ENCODE measurements at places on chromosomes 13 and 19. TPM values are rescaled to one million over a fixed set of nuclear protein-coding genes. Genes with fewer than 3 reads are reported as not detected.

Gene UBAC2
- total RNA-seq = 39.4 TPM

Gene ZNF836
- total RNA-seq = 7.3 TPM

Gene ZNF554
- 3.4 TPM for total RNA-seq

Gene OSCAR
- not detected for total RNA-seq

Gene PEAK3
- 0.22 TPM for total RNA-seq

Gene ZNF667
- 2.1 TPM for total RNA-seq

Gene FXYD7
- not detected for total RNA-seq

Gene CKM
- not detected for total RNA-seq

Gene WASF3
- 27.0 TPM for total RNA-seq

Gene SLC27A1
- total RNA-seq = 18.3 TPM

Gene MAP1S
- total RNA-seq = 35.8 TPM

Gene ZNF274
- total RNA-seq = 13.4 TPM

Gene SULT2A1
- not detected for total RNA-seq

Gene ARMC6
- 38.9 TPM for total RNA-seq

Gene PODNL1
- not detected for total RNA-seq

Gene CD70
- not detected for total RNA-seq

Gene ZNF565
- 3.0 TPM for total RNA-seq

Gene SLITRK6
- total RNA-seq = not detected

Gene SEMA6B
- 41.9 TPM for total RNA-seq

Gene SIGLEC7
- total RNA-seq = not detected

Gene CAPN12
- total RNA-seq = 0.22 TPM

Gene ZNF850
- total RNA-seq = 4.6 TPM

Gene PLIN4
- total RNA-seq = 1.5 TPM

Gene SELENOV
- total RNA-seq = not detected

Gene CYP4F8
- not detected for total RNA-seq

Gene PRTN3
- not detected for total RNA-seq

Gene ESD
- 102 TPM for total RNA-seq

Gene PCDH20
- not detected for total RNA-seq

Gene C2CD4C
- 10.2 TPM for total RNA-seq

Gene ZNF302
- total RNA-seq = 18.3 TPM

Gene LGALS7B
- not detected for total RNA-seq

Gene MIPEP
- 10.8 TPM for total RNA-seq

Gene LSR
- total RNA-seq = 0.34 TPM

Gene MEIS3
- 0.33 TPM for total RNA-seq

Gene CCDC8
- total RNA-seq = 0.22 TPM

Gene IL4I1
- 0.52 TPM for total RNA-seq

Gene IGFL3
- total RNA-seq = not detected

Gene LTBP4
- 19.9 TPM for total RNA-seq

Measured in dermis lymphatic vessel endothelial cell (primary cell).